ENCODE measurements at places on chromosomes 3 and 15. TPM values are rescaled to one million over a fixed set of nuclear protein-coding genes. Genes with fewer than 3 reads are reported as not detected.

LDHAL6B gene
- not detected for total RNA-seq

DUOXA2 gene
- not detected for total RNA-seq

GRCh38 chr15:39232512-39232911 is 348.4 kb upstream of the THBS1 start:
- no peak for DNase-seq

CASR gene
- not detected for total RNA-seq

Measured in skin of body (tissue), 3 donors.